ENCODE measurements at places on chromosomes 5 and 9.

GRCh38 chr9:92176068-92176799, 61.0 kb upstream of the SPTLC1 start:
- DNase-seq: no peak

DNA sequence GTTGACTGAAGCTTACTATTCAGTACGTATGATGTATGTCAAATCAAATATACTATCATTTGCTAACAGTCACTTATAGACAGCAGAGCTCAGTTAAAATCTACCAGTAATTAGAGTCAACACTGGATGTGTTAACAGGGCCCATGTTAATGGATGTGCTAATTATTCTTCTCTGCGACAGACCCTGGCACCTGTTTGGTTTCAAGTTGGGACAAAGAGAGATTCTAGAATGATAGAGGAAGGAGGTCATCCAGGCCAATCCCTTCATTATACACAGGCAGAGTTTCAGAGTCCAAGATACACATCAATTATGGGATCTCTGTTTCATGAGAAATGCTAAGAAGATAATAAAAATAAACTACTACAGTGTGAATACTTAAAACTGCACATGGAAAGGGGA, 615.0 kb downstream of the ZNF608 start:
- peak; percentile 85 for DNase-seq

GRCh38 chr9:92709954-92710353, 40.0 kb upstream of the IPPK start:
- DNase-seq: no peak

DNA sequence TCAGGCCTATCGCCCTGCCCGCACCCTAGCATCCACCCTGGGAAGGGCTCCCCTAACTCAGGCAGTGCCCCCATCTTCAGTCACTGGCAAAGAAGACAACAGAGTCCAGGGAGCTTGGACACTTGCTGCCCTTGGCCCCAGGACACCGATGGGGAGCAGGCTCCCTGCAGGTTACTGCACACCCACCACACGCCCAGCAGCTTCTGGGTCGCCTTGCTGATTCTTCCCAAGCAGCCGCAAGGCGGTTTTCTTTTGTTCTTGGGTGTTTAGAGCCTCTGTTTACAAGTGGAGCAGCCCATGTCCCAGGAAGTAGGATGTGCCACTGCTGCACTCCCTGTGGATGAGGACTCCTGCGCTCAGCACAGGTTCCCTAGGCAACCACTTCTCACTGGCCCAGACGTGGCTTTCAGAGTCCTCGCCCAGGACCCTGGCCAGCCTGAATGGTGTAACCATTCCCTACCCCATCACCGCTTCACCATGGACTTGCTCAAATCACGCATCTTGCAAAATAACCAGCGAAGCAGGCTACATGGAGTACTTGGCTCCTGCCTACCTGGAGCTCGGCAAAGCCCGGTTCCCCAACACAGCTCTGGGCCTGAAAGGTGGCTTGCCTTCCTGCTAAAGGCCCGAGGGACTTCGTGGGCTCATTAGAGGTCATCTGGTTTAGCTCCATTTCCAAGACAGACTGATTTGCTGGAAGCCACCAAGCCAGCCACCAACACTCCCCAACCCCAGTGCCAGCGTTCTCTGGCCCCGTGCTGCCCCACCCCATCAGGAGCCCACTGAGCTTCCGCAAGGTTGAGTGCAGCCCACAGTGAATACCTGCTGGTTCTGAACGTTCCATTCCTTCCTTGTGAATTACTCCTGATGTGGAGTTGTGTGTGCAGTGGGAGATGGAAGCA, 60.0 kb downstream of the PSMB7 start:
- no peak for DNase-seq

- DNase-seq: no peak
Measured at GRCh38 chr5:89932771-89933181, 476.8 kb downstream of the CETN3 start.

- DNase-seq: no peak
Measured at GRCh38 chr9:81499021-81499454, 190.3 kb downstream of the TLE1 start.

DNA sequence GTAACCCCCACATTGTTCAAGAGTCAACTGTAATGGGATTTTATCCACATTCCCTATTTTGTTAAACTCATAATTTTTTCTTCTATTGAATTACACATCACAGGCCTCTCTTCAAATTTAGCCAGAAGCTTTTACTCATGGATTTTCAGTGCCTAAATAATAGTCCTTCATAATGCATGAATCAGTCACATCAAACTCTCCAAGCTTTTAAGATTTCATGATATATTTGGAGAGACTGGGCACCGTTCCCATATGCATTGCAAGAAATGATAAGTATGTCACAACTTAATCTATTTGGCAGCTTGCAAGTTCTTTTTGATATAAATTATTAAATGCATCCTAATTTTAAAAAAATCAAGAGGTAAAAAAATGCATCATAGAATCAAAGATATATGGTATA, 465.9 kb downstream of the DMAC1 start:
- DNase-seq: no peak

GRCh38 chr9:37632479-37632878, 18.3 kb upstream of the FRMPD1 start:
- DNase-seq: no peak

- no peak for DNase-seq
Measured at GRCh38 chr5:126007841-126008240, 415.4 kb upstream of the GRAMD2B start.

- no peak for DNase-seq
Measured at GRCh38 chr9:365436-365835, 150.8 kb downstream of the DOCK8 start.

Data from NCI-H146 (cell line).